Fibroblast of skin of right biceps (primary cell): ENCODE measurements at places on chromosomes 1 and 21.

DNA sequence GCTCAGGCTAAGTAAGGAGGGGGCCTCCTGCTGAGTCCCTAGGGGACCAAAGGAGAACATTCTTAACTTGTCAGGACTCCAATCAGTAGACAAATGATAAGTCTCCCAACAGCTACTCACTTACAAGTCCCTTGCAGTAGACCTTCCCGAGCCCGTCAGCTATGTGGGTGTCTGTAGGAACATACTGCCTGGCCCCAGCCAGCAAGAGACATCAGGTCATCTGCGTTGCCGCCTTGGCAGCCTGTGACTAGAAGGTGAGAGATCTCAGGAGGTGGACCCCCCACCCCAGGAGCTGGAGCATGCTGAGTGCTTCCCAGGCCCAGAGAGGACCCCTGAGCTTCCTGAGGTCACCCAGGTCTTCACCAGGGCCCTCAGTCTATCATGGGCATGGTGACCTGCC is 250.5 kb downstream of the C1orf94 start:
- no peak for DNase-seq

- DNase-seq, result no peak
These were observed 522.6 kb downstream of the PTPRU start for GRCh38 chr1:29758781-29759499.

- peak; percentile 88 for DNase-seq
These were observed 167.2 kb upstream of the HMCN1 start for GRCh38 chr1:185566995-185567394.

DNA sequence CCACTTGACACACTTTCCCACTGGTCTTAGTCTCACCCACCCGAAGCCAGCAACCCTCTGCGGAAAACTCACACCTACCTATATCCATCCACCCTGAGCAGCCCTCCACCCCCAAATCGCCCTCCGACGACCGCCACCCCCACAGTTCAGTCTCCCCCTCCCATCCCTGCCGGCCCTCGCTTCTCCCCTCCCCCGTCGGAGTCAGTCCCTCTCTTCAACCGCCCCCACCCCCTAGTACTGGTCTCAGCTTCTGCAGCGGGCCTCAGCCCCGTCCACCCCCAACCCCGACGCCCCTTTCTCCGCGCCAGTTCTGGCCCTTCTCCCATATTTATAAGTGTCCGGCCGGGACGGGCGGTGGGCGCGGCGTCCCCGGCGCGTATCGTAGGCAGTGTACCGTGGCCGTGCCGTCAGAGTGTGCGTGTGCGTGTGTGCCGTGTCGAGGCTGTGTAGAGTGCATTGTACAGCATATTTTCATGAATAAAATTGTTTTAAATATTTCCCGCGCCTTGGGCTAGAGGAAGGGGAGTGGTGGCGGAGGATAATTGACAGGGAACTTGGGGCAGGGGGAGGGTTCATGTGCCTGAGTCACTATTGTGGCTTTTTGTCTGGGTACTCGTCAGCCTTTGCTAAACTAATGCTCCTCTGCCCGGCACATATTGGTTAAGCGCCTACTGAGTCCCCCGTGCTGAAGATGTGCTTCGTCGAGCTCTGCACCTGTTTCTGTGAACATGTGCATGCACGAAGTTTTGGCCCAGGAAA is 22.0 kb downstream of the FOXO6 start:
- peak; percentile 56 for DNase-seq

DNA sequence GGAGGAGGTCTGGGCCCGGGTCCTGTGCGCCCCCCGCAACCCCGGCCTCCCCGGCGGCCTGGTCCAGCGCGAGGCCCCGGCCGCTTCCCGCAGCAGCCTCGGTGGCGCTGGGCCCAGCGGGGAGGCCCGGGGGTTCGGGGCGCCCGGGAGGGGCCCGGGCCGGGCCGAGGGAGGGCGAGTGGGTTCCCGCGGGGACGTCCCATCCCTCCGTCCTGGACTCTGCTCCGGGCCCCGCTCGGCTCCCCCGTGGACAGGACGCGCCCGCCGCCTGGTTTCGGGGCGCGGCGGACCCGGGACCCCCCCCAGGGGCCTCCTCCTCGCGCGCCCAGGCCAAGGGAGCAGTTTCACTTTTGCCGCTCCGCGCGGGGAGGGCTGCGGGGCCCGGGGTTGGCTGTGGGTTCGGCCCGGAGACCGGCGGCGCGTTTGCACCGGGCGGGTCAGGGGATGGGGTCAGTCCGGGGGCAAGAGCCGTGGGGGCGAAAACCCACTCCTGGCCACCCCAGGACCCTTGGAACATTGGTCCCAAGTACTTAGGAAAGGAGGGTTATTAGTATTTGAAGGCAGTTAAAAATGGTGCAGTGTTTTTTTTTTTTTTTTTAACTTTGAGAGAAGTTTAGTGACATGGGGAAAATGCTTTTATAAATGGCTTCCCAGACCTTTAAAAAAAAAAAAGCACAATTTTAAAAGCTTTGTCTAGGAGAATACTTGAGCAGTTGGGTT is 677 bp downstream of the AGPAT3 start:
- DNase-seq, result peak; percentile 38

DNA sequence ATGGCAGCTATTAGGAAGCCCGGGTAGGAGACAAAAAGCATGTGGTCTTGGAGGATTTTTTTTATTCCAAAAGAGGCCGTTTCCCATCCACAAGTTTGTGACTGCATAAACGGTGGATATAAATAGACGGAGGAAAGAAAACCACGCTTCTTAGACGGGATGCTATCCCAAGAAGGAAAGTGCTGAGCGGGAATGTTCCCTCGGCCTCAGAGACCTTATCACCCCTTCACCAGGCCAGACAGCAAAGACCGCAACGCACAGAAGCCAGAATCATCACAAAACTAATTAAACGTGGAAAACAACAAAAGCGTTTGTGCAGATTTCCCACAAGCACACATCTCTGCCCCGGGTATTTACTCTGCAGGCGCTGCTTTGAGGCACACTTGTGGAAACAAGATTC is 43.2 kb downstream of the HLCS start:
- peak; percentile 34 for DNase-seq

DNA sequence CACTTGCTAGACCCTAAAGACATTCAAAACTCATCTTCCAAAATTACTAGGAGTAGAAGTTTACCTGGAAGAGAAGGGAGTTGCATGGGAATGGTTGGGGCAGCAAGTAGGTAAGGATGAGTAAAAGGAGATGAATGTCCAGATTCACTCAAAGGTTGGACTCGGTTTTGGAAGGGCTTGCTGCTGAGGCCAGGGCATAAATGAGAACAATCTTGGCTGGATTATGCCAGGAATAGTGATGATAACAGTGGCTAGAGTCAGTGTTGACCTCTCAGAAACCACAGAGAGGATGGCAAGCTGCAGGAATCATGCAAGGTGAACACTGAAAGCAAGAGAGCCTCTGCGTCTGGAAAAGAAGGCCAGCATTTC is 43.4 kb downstream of the C8A start:
- no peak for DNase-seq

DNA sequence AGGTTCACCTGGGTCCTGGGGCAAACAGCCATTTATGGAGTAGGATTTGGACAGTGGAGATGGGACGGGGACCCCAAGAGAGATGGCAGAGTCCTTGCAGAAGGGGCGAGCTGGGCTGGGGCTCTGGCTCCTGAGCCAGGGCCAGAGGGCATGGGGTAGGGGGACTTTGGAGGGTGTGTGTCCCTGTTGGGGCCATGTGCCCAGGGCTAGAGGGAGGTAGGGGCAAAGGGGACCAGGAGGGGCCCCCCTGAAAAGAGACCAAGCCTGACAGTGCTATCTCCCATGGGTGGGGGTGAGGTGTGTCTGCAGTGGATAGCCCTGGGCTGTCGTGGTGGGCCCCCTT is 92.3 kb downstream of the TRIM11 start:
- DNase-seq, result no peak

- DNase-seq, result no peak
These were observed 17.8 kb downstream of the AIM2 start for GRCh38 chr1:159058751-159059150.

GRCh38 chr1:157734321-157734720 is 33.8 kb upstream of the FCRL3 start:
- DNase-seq, result no peak

GRCh38 chr1:25042331-25043227 is 112.5 kb upstream of the RUNX3 start:
- no peak for DNase-seq

GRCh38 chr1:78607334-78607927 is 12.8 kb upstream of the IFI44L start:
- peak; percentile 34 for DNase-seq
